ENCODE measurements at places on chromosomes 7 and 10.

DNA sequence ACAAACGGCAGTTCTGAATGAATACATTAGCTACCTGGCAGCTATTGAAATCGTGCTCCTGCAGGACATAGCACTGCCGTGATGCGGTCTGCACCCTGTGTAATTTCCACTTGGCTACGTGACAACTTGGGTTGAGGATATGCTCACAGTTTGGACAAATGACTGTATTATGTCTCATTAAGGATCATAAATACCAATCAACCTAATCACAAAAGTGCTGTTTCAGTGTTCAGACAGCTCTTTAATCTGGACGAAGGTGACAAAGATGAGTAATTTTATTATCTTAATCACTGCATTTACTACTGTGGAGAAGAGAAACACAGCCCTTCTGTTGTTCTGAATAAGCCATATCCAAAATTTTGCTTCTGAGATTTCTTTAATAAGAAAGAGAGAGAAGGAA, 210.8 kb upstream of the PFKP start:
- DNase-seq: no peak

DNA sequence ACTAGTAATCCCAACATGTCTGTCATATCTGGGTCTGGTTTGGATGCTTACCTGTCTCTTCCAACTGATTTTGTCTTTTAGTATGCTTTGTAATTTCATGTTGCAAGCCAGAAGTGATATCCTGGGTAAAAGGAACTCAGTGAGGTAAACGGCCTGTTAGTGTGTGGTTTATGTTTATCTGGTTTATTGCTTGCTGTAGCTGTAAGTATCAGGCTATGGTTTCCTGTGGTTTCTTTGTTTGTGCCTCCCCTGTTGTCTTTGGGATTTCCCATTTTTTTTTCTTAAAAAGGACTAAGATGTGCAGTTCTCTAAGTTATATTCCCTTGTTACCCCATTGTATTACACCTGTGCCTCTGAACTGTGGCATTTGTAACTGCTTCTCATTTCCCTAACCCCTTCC, 323.5 kb upstream of the POM121L12 start:
- DNase-seq: no peak

DNA sequence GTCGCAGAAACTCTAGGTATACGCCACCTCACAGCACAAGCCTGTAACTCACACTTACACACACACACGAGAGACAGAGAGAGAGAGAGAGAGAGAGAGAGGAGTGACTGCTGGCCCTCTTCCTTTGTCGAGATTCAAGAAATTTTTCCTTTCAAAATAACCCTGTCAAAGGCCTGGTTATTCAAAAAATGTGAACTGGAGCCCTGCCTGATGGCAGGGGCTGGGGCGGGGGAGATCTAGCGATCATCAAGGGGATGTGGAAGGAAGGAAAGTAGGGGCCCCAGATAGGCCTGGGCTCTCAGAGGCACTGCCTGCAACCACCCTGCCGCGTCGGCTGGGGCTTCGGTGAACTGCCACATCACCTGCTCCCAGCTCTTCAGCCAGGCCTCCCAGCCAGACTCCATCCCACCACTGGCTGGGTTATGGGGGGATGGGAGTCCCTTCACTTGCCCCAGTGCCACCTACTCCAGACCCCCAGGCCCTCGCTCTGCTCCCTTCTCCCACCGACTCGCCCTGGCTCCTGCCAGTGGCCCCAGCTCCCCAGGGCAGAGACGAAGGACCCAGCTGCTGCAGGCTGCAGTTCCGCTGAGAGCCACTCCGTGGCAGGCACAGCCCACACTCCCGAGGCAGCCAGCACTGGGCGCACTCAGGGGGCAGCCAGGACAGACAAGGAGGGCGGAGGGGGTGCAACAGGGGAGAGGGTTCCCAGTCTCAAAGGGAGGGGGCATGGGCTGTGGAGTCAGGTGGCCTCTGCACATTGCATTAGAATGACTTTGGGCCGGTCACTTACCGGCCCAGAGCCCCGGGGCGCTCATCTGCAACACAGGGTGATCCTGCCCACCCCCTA, 15.3 kb downstream of the KCNH2 start:
- peak; percentile 48 for DNase-seq

DNA sequence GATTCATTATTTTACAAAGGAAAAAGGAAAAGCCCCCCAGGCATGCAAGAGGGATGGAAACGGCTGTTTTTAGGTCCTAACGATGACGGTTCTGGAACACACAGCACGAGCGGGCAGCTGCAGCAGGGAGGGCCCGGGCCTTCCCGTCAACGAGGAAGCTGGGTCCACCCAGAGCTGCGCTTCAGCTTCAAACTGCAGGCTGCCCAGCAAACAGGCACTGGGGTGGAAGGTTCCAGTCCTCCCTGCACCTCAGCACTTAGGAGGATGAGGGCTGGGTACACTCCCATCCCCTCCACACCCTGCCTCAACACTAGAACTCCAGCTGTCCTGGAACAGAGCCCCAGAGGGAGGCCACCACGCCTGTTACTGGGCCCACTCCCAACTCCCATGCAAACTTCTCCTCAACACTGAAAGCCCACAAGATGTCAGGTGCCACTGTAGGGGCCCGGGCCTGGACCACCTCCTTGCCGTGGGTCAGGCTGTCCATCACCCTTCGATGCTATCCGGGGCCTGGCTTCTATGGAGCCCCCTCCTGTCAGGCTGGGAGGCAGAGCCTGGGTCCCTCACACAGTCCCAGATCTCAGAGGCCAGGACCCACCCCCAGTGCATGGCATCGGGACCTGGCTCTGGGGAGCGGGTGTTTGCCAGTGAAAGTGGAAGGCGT, 33.0 kb downstream of the PAPOLB start:
- no peak for DNase-seq

DNA sequence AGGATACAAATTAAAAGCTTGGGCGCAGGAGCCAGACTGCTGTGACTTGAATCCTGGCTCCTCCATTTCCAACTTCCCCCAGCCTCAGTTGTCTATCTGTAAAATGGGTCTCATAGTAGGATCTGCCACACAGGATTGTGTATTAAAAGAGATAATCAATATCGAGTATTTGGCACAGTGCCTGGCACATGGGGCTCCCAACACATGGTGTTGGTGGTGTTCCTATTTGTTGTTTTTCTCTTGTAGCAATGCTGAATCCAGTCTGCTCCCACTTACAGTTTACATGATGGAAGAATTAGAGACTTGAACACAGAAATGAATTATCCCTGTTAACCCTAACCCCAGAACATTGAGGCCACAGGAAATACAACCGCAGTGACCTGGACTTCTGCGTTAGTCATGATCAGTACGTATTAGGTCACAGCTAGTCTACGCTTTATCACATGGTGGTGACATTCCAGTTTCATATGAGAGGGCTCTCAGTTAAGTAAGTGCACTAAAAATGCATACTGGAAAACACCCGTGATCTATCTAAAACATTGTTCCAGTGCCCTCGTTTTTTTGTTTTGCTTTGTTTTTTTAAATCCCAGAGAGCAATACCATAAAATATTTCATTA, 169.5 kb upstream of the KLF14 start:
- no peak for DNase-seq

- no peak for DNase-seq
These were observed 12.3 kb upstream of the OSBPL3 start for GRCh38 chr7:24992314-24992713.

DNA sequence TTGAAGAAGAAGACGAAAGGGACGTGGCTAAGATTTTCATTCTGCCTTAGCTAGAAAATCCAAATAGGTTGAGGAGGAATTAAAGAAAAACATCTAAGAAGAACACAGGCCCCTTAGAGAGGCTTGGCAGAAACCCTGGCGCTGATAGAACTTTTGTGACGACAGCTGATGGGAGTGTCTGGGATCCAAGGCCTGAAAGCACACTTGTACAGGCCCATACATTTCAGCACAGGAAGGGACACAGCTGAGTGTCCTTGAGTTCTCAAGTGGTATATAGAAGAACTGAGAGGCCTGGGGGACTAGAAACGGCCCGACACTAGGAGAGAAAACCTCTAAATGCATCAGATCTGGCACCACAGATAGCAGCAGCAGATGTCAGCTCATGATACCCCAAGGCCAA, 39.5 kb downstream of the PRPS1L1 start:
- no peak for DNase-seq

GRCh38 chr7:98295467-98296192, 14.1 kb downstream of the BRI3 start:
- DNase-seq: no peak

DNA sequence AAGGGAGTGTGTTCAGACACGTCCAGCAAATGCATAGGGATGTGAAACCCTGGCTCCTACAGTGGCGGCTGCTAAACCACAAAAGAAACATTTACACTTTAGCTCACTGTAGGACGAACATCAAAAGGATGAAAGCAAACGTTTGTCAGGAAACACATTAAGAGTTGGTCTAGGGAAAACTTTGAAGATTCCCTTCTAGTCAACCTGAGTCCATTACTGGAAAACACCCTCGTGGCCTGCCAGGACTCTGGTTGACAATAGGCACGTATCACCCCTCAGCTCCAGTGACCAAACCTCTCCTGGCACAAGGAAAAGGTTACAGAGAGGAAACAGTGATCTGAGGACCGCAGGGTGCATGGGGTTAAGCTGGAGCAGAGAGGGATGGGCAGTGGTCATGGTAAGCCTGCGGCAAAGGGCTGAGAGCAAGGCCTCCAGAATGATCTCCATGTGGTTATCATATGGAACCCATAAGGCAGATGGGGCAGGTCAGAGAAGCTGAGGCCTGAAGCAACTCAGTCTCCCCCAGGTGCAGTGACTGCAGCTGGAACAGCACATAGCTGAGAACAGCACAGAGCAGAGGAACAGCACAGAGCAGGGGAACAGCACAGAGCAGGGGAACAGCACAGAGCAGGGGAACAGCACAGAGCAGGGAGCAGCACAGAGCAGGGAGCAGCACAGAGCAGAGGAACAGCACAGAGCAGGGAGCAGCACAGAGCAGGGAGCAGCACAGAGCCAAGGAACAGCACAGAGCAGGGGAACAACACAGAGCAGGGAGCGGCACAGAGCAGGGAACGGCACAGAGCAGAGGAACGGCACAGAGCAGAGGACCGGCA, 49.9 kb downstream of the CHST15 start:
- no peak for DNase-seq

DNA sequence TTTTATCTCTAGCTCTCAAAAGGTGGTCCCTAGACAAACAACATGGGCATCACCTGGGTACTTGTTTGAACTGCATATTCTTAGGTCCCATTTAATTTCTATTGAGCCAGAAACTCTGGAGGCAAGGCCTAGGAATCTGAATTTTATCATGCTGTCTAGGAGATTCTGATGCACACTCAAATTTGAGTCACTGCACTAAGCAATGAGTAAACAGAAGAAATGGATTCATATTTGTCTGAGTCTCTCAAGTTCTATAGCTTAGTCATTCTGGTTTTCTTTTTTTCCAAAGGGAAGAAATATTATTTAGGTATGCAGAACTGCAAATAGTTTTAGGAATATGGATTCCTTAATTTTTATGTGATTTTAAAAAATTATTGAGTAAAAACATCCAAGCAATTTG, 185.5 kb downstream of the SEMA3A start:
- DNase-seq: no peak

DNA sequence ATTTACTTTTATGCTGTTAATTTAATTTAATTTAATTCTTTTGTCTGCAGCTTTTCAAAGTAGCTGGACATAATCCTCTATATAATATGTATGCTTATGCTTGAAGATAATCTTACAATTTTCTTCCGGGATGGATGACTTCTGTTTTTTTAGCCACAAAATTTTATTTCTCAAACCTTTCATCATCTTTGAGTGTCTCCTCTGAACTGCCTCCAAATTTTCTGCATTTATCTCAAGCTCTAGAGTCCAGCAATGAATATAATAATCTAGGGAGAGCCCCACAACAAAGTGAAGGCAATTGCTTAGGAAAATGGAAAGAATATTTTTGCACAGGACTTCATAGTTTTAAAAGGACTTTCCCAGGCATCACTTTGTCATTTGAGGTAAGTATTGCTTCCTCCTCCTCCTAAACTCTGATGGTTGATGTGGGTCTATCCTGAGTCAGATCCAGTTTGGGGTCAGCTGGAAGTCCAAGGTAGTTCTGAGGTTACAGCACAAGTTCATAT, 53.7 kb upstream of the FAM3C start:
- no peak for DNase-seq

DNA sequence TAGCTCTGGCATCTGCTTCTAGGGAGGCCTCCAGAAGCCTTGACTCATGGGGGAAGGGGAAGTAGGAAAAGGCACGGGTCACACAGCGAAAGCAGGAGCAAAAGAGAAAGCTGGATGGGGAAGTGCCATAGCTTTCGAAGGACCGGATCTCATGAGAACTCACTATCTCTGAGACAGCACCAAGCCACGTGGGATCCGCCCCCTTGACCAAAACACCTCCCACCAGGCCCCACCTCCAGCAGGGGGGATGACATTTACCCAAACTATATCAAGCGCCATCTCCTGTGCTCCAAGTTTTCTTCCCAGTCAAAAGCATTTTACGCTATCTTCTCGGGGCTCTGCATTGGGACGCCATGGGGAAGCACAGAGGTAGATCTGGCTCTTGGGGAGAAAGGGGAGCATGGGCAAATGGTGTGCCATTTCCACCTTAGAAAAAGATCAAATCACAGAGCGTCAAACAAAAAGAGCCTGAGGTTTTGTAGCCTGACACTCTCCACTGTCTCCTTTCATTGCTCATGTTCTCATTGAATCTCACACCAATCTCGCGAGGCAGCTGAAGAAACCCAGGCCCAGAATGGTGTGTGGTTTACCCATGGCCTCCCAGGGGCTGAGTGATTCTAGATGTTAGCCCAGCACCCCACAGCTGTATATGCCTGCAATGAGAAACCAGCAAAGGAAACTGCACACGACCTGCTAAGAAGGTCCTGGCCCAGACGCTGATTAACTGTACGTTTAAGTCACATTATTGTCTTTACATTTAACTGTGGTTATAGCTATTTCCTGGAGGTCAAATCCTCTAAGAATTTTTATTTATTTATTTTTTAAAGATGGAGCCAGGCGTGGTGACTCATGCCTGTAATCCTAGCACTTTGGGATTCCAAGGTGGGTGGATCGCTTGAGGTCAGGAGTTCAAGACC, 8.1 kb upstream of the OLAH start:
- no peak for DNase-seq

GRCh38 chr10:44968500-44969400, 9.1 kb downstream of the RASSF4 start:
- DNase-seq: no peak

- DNase-seq: no peak
These were observed 287.0 kb upstream of the CDC14C start for GRCh38 chr7:48637382-48637781.

GRCh38 chr7:128974241-128974934, 36.7 kb downstream of the IRF5 start:
- no peak for DNase-seq

- DNase-seq: no peak
These were observed 38.5 kb downstream of the VIPR2 start for GRCh38 chr7:159105832-159106811.

- DNase-seq: no peak
These were observed 27.7 kb downstream of the ZMIZ1 start for GRCh38 chr10:79096514-79096913.

DNA sequence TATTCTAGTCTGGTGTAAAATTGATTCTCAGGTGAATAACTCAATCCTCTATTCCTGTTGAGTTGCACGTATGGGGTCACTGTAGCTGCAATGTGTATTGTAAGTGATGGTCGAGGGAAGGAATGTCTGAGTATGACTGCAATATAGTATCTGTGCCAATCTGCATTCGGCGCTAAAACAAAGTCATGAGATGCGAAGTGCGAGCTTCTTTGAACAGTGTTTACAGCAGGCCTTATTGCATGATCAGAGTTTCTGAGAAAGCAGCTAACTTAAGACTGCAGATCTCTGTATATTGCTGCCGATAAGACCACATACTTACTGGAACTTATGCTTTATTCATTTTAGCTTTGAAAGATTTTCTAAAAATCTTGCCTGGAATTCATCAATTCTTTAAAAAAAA, 341.7 kb upstream of the BMPER start:
- DNase-seq: no peak
